ENCODE measurements at places on chromosomes 7 and 10. TPM values are rescaled to one million over a fixed set of nuclear protein-coding genes. Genes with fewer than 3 reads are reported as not detected.

The PDSS1 gene
- 6.4 TPM for total RNA-seq

The TEX36 gene
- not detected for total RNA-seq

The PIK3CG gene
- total RNA-seq, result 14.9 TPM

The HOXA3 gene
- 4.6 TPM for total RNA-seq

The WDFY4 gene
- total RNA-seq, result 44.4 TPM

The GPR22 gene
- total RNA-seq, result not detected

DNA sequence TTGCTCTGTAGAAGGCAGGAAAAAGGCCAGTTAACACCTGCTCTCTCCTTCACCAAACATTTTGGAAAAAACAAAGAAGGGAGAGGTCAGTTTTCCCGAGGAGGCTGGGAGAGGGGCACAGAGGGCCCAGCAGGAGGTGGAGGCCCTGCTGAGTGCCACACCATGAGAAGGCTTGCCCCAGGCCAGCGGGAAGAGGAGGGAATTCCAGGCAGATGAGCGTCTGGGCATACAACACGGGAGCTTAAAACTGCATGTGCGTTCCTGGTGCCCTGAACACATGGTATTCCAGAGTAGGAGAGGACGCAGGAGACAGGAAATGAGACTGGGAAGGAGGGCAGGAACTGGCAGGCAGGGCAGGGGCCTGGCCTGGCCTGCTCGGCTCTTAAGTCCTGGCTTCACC lies 182.4 kb downstream of the CCDC3 start:
- no peak for DNase-seq

GRCh38 chr10:112376396-112376790 lies 2.5 kb downstream of the ACSL5 start:
- DNase-seq, result no peak

- no peak for DNase-seq
Measured at GRCh38 chr10:74746813-74747212, 79.6 kb upstream of the KAT6B start.

GRCh38 chr10:42594246-42594650 lies 44.1 kb downstream of the ZNF33B start:
- DNase-seq, result no peak

DNA sequence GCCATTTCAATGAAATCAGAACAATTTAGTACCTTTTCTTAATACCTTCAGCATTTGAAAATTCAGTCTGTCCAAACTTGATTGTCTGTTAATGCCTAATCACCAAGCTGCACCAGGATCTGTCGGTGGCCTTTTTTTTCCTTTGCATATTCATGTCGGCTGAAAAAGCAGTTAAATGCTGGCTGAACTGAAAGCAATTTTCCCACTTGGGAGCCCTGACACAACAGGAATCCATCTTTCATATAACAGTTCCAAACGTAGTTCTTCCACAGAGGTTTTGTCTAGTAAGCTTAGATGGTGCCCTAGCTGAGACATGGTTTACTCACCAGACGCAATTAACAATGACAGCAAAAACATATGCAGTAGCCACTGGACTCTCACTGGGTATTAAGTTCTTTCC lies 83.6 kb upstream of the CHCHD3 start:
- DNase-seq, result no peak
